ENCODE measurements at places on chromosomes 1 and 21. TPM values are rescaled to one million over a fixed set of nuclear protein-coding genes. Genes with fewer than 3 reads are reported as not detected.

- DNase-seq: no peak
These were observed 35.7 kb downstream of the DPT start for GRCh38 chr1:168693197-168693871.

- DNase-seq: no peak
These were observed 49.7 kb downstream of the NMNAT2 start for GRCh38 chr1:183368213-183369108.

- no peak for DNase-seq
These were observed 20.6 kb downstream of the ESPN start for GRCh38 chr1:6445062-6445763.

DNA sequence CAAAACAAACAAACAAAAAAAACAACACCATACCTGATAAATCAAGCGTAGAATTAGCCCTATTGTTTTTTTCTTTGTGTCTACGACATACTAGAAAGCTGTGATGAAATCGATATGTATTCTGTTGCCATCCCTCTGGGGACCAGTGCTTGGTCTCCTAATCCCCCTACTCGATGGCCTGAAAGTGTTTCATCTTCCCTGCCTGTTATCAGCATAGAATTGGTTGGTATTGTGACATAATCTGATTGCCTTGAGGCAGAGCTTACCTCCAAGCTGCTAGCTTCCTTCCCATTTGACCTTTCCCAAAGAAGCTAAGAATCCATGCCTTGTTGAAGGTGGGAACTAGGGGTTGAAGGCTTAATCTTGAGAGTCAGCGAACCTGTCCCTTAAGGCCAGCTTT is 40.7 kb upstream of the PIGV start:
- DNase-seq: no peak

HUNK gene
- 0.92 TPM for total RNA-seq

SPRR3 gene
- not detected for total RNA-seq

ADCY10 gene
- 0.89 TPM for total RNA-seq

OR2L5 gene
- 0.09 TPM for total RNA-seq

CLDN14 gene
- total RNA-seq: 13.6 TPM

NLRP3 gene
- 0.84 TPM for total RNA-seq

Data from liver (tissue), 10 donors.